ENCODE measurements at places on chromosomes 4 and X.

GRCh38 chrX:148613636-148614035, 113.2 kb downstream of the AFF2 start:
- no peak for DNase-seq

DNA sequence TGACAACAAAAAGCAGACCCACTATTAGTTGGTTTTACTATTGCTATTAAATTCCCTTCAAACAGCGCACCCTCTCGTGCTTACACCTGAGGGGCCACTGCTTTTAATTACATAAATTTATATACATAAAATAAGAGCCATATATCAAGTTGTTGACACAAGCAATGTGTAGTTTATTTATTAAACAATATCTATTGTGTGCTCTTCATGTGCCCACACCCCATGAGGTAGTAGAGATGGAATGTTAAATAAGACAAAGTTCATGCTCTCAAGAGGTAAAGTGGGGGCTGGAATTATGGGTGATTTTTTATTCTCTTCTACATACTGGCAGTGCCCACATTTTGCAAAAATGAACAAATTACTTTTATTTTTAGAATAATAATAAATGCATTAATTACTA, 47.3 kb downstream of the KCNIP4 start:
- DNase-seq: no peak

GRCh38 chr4:140976768-140977167, 156.5 kb downstream of the RNF150 start:
- no peak for DNase-seq

GRCh38 chr4:132493476-132493875, 655.6 kb upstream of the PCDH10 start:
- DNase-seq: no peak

DNA sequence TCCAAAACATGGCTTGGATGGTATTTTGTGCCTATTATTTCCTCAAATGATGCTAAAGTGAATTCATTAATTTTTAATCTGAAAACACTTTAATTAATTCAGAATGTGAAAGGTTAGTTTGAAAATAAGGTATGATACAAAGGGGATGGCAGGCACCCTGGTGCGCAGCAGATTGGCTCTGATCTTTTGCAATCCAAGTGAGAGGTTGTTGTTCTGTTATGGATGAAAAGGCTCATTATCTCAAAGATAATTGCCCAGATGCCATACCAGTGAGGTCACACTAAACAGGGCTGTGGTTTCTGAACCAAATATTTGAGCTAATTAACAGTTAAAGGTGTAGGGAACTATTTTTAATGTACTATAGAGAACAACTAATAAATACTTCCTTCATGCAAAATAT, 504.9 kb downstream of the RAPGEF2 start:
- DNase-seq: no peak
